ENCODE measurements at places on chromosomes 16 and 17.

DNA sequence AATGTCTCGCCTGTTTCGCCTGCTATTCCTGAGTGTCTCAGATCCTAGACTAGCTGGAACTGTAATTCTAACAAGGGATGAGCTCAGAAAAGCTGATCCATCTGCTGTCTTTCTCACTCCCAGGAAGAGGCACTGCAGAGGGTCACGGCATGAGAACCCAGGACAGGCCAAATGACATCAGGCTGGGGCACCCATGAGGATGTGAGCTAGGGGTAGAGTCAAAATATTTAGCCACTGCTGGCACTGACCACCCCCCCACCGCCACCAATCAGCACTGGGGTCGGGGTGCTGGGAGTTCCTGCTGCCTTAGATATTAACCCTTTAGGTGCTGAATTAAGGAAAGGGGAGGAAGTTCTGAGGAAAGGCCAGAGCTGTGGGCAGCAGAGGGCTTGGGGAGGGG, 112.4 kb downstream of the IRX3 start:
- no peak for DNase-seq

GRCh38 chr17:75088465-75089417, 987 bp downstream of the SLC16A5 start:
- no peak for DNase-seq

DNA sequence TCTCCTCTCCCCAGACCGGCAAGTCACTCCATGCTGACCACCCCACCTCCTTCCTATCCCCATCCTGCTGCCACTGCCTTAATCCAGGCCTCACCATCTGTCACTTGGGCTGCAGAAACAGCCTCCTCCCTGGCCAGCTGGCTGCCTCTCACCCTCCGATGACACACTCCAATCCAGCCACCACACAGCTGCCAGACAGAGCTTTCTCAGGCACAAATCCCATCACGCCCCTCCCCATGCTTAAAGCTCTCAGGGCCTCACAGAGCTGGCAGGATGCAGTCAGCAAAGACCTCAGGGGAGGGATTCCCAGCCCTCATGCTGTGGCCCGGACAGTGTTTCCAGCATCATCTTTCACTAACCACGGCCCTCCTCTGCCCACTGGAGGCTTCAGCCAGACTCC, 13.7 kb downstream of the CAMKK1 start:
- no peak for DNase-seq

DNA sequence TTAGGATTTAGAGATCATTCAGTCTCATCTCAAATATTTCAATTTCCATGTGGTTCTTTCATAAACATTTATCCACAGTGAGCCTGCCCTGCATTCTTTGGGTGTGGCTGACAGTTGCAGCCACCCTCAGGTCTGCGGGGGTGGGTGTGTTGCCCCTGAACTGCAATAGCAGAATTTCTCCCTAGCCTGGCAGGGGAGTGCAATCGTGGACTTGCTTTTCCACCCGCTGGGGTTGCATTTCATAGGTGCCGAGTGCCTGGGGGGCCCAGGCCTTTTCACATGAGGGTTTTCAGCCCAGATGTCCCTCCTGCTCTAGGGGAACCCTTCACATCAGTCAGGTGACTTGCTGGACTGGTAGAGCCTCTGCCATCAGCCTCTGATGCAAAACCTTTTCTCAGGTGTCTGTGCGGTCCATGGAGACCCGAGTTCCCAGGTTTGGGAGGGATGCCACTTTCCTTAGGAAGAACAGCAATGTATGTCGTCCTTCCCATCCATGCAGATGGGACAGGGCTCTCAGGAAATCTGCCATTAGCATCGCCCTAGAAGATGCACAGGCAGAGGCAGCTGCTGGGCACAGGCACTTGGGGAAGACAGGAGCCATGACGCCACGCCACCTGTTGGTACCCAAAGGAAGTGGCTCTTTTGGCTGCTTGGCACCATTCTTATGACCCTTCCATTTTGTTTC, 2.4 kb upstream of the USP36 start:
- peak; percentile 31 for DNase-seq

DNA sequence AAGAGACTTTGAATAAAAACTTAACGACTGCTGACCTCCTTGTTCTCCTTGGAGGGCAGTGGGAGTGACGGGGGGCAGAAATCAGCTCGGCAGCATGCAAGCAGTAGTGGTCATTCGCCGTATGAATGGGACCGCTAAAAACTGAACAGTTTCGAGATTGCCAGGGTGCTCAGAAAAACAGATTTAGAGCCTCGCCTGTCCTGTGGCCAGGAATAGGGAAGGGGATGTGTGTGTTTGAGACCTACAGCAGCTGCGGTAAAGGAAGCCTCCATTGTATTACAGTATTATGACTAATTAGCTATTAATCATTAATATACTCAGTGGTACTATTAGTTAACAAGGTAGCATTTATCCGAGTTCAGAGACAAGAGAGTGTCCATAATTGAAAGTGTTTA, 670 bp upstream of the ZNF652 start:
- DNase-seq, result no peak

DNA sequence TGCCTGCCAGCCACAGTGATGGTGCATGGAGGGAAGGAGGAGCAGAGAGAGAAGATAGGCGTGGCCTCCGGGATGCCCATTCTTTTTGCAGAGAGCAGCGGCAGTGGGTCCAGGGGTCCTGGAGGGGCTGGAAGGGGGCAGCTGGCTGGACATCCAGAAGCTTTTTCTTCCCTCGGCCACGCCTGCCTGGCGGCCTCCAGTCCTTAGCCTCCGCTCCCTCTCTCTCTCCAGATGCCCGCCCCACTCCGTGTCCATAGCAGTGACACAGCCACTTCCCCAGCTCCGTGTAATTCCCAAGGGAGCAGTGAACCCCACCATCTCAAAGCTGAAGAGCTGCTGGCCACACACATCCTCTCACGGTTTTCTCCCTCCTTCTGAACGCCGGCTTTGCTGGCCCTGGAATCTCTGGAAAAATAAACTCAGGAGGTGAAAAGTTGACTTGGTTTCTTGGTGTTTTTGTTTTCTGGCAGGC, 26.3 kb upstream of the CDC42EP4 start:
- no peak for DNase-seq

DNA sequence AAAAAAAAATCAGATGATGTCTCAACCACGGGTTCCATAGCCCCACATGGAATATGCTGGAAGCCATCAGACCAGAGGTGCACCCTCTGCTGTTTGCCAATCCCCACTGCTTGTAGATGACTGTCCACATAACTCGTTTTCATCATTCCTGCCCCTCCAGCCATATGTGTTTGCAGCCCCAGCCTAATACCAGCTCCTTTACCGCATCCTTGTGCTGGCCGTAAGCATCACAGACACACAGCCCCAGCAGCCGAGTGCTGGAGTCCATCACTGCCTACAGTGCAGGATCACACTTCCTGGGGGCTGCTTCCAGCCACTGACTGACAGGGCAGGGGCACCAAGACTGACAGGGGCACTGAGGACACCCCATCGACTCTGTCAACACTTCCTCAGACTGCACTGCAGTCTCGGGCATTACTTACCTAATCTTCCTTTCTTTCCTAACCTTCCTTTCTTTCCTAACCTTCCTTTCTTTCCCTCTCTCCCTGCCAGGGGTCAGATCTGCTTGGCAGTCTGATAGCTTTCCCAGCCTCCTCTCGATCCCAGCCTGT, 5.0 kb downstream of the RCVRN start:
- DNase-seq, result no peak

GRCh38 chr16:10386517-10387100, 748 bp downstream of the ATF7IP2 start:
- DNase-seq, result no peak

DNA sequence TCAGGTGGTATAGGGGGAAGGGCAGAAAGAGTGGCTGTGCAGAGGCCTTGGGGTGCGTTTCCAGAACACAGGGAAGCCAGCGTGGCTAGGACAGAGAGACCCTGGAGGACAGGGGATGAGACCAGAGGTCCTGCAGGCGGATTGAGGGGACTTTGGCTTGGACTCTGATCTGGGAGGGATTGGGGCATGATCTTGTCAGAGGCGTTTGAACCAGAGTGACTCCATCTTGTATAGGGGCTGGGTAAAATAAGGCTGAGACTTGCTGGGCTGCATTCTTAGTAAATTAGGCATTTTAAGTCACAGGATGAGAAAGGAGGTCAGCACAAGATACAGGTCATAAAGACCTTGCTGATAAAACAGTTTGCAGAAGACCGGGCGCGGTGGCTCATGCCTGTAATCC, 5.4 kb upstream of the NATD1 start:
- DNase-seq, result no peak

GRCh38 chr16:81265052-81265451, 26.6 kb downstream of the BCO1 start:
- no peak for DNase-seq

DNA sequence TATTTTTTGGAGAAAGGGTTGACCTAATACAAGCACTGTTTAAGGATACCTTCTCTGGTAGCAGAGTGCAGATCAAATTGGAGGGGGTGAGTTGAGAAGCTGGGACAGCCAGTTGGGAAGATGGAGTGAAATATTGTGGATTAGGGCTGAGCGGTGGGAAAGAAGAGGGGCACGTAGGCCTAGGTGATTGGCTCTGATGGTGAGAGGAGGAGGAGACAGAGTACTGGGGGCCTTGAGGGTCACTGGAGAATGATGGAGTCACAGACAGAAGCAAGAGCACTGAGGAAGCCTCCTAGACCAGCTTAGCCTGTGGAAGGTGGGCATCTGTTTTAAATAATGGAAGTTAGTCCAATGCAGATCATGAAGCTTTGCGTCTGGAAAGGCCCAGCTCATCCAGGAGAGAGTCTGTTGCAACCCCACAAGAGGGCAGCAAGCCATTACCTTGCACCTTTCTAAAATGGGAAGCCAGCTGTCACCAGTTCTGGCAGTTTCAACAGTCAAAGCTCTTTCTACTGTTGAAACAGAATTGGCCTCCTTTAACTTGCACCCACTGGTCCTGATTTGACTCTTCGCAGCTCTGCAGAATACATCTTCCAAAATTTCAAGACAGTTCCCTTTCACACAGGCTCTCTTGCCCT, 11.8 kb downstream of the SLC9A5 start:
- no peak for DNase-seq

DNA sequence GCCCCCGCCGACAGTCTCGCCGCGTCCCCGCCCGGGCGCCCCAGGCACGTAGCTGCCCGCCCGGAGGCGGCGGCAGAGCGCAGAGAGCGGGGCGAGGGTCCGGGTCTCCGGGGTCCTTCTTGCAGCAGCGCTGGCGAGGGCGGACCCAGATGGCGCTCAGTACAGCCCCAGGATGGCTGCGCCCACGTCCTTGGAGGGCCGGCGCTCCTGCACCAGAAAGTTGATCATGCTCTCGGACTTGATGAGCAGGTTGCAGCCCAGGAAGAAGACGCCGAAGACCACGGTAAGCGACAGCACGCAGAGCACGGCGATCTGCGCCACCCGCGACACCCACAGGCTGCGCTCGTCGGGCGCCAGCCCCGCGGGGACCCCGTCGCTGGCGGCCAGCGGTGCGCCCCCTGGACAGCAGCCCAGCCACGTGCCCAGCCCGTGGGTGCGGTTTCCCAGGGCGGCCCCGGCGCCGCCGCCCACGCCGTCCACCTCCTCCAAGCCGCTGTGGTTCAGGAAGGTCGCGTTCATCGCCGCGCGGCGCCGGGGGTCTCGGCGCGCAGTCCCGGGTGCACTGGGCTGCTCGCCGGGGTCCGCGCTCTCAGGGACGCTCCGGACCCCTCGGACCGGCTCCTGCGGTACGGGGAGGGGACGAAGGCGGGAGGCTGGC, 435 bp downstream of the RPRML start:
- no peak for DNase-seq

DNA sequence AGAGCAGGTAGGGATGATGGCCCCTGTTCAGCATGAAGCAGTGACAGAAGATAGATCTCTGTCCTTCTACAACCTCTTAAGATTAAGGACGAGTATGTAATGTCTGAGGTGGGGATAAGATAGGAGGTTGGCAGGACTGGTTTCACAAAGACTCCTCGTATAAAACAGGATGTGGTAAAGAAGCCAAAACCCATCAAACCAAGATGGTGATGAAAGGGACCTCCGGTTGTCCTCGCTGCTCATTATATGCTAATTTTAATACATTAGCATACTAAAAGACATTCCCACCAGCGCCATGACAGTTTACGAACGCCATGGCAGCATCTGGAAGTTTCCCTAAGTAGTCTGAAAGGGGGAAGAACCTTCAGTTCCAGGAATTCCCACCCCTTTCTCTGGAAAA, 27.3 kb downstream of the MIS12 start:
- DNase-seq, result no peak

DNA sequence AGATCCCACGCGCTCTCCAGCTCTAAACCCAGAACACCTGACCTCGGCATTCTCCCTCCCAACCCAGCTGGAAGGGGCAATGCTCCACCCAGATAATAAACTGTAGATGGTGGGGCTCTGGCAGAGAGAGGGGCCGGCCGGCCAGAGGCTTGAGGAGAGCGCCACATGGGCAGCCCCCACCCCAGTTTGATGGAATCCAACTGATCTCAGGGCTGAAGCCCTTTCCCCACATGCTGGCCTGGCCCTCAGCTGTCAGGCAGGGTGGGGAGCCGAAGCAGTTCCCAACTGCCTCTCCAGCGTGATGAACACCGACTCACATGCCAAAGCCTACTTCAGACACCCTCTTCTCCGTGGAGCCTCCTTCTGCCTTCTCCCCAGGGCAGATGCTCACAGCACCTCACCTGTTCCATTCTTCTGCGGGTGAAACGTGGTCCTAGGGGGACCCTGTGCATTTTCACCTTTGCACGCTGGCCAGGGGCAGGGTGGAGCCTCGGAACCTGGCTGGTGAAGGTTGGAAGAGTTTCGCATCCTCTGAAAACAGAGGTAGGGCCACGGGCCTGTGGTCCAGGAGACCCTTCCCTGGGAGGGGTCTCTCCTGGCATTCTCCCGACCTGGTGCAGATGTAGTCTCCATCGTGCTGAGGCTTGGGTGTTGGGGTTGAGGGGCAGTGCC, 65.7 kb upstream of the ZNF469 start:
- no peak for DNase-seq

DNA sequence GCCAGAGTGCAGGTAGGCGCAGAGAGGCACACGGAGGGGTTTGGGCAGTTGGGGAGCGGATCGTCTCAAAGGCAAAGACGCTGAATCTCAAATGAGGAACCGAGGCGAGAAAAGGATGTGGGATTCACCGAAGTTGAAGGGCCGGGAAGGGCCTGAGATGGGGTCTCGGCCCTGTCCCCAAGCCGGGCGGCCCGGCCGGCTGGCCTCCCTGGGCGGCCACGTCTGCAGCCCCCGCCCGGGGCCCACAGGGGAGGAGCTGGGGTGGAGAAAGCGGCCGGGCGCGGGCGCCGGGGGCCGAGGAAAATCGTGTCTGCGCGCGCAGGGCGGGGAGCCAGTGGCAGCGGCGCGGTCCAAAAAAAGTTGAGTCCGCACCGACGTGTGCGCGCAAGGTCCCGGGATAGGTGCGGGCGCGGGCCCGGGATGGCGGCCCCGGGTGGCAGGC, 458 bp downstream of the SLC12A4 start:
- no peak for DNase-seq
